ENCODE measurements at places on chromosomes 5 and 9.

- DNase-seq: no peak
Observed at GRCh38 chr5:77181596-77182304, 28.7 kb upstream of the PDE8B start.

GRCh38 chr9:16516891-16517290, 353.6 kb downstream of the BNC2 start:
- DNase-seq: no peak

DNA sequence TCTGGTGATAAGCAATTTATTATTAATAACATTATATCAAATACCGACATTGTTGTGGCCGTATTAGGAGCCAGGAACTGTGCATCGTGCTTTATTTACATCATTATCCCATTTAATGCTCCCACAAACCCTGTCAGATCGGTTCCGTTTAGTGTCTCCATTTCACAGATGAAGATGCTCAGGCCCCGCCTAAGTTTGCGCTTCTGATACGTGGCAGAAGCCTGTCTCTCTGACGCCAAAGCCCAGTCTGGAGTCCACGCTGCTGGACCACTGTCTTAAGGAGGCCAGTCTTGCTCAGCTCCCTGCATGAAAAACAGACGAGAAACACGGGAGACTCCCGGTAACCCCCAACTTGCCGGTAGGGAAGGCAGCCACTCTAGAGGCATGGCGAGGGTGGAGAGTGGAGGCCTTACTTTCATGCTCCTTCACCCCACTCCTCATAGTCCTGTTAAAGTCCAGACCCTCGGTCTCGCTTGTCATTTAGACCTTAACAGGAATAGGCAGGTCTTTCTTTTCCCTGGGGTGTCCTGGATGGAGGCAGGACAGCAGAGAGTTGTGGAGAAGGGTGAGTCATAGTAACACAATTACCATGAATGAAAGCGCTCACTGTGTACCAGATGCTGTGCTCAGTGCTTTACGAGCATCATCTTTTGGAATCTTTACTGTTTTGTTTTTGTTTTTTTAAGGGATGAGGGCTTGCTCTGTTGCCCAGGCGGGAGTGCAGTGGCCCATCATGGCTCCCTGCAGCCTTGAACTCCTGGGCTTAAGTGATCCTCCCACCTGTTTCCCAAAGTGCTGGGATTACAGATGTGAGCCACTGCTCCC, 872 bp downstream of the TXNDC15 start:
- DNase-seq: peak; percentile 3

GRCh38 chr5:109690242-109690974, 681 bp downstream of the MAN2A1 start:
- DNase-seq: peak; percentile 24

GRCh38 chr5:96648593-96648992, 13.6 kb upstream of the CAST start:
- no peak for DNase-seq

- no peak for DNase-seq
Observed at GRCh38 chr5:61245936-61246335, 83.7 kb upstream of the SMIM15 start.

GRCh38 chr9:87875831-87876545, 6.7 kb upstream of the SPATA31E1 start:
- DNase-seq: no peak

GRCh38 chr9:89919171-89919681, 314.4 kb downstream of the GADD45G start:
- DNase-seq: no peak

DNA sequence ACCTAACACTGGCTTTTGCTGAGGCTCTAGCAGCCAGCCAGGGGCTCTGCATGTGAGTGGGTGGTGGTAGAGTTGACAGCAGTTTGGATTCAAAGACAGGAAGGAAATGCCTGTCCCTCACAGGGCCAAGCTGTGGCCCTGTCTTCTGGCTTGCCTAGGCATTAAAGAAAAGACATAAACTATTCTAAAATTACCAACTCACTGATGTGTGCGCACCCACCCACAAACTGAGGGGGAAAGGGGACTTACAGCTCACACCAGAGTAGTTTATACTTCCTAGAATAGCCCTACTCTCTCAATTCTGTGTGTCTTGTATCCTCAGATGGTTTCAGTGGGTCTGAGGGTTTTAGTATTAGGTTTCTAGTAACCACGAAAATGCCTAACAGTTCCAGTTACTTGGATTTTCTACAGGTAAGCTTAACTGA, 18.3 kb upstream of the IL13 start:
- DNase-seq: no peak

- no peak for DNase-seq
Observed at GRCh38 chr5:106675687-106676086, 995.0 kb downstream of the EFNA5 start.

GRCh38 chr9:99962680-99963261, 56.3 kb downstream of the STX17 start:
- DNase-seq: no peak

DNA sequence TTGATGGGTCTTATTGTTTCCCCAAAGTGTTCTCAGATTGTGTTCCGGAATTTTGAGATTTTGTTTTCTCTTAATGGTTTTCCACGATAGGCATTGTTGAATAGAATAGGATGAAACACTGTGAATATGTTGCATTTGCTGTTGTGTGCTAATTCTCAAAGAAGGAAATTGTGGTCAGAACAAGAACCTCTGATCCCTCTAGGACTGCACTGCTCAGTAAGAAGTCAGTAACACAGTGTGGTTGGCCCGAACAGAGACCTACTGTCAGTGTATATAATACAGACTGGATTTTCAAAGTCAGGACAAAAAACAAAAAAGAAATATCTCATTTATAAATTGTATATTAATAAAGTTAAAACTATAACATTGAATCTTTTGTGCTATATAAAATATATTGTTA, 494.8 kb downstream of the MAT2B start:
- DNase-seq: no peak

GRCh38 chr5:143569213-143569701, 165.8 kb upstream of the NR3C1 start:
- no peak for DNase-seq

DNA sequence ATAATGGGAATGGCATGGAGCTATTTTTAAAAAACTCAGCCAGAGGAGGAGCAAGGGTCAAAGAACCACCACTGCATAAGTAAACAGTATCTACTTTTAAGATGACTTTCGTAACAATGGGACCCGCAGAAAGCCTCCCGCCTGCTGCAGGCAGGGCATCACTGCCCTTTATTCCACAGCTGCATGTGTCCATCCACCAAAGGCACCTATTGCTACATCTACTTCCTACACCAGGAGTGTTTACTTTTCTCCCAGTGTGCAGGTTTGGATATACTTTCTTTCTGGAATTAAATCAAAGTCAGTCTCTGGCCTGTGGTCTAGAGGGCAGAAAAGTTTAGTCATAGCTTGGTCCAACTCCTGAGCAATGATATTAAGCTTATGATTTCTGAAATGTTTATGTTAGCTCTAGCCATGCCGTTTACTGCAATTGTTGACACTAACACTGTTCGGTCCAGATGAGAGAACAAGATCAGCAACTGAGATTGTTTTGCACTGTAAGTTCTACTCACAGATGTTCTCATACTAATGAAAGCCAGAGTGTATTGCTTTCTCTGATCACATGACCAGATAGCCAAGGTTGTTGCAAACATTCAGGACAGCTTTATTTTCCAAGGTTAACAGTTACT, 391.5 kb downstream of the FGF10 start:
- DNase-seq: no peak

- DNase-seq: no peak
Observed at GRCh38 chr5:132807163-132807838, 5.8 kb upstream of the SOWAHA start.

DNA sequence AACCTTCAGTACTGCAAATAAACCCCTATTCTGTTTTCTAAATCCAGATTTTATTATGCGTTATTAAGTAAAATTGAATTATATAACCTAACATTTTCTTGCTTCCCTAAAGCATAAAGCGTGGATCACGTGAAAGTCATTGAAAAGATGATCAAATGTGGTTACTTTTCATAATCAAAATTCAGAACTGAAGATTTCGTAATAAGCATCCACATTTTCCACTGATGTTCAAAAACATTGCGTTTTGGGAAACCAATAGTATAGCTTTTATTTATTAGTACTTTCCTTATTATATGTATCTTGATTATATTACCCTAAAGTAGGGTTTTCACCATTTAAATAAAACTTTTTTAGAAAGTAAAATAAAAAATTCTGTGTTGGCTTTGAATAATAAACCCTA, 1.8 kb downstream of the SLF1 start:
- DNase-seq: no peak

DNA sequence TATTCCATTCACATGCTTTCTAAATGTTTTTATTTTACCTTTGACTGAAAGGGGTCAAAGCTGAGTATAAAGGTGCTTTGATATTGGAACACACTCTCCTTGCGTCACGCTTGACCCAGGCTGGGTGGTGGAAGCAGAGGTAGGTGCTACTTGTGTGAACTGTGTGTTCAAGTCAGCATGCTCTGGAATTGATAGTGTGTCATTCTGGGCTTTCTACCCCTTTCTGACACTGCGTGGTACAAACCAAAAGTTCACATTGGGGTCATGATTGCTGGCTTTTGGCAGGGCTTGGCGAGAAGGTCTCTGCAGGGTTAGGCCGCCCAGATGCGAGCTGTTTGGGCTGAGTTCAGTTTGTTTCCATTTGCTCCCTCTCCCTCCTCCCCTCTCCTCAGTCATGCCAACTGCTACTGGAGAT, 131.8 kb downstream of the ADAMTSL1 start:
- no peak for DNase-seq

DNA sequence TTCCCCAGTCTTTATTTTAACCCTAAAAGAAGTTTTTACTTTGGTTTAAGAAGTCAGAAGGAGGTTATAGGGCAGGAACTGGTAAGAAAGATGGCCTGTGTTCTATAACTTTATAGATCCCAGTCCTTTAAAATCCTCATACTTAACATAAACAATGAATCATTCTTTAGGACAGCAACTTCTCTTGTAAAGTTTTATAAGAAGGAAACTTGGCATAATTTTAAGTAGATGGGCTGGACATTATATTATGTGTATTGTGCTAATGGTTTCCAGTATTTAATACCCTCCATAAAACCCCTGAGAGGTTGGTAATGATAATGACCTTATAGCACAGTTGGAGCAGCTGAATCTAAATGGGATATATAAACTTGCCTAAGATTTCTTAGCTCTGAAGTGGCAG, 247.2 kb downstream of the FAM170A start:
- no peak for DNase-seq

DNA sequence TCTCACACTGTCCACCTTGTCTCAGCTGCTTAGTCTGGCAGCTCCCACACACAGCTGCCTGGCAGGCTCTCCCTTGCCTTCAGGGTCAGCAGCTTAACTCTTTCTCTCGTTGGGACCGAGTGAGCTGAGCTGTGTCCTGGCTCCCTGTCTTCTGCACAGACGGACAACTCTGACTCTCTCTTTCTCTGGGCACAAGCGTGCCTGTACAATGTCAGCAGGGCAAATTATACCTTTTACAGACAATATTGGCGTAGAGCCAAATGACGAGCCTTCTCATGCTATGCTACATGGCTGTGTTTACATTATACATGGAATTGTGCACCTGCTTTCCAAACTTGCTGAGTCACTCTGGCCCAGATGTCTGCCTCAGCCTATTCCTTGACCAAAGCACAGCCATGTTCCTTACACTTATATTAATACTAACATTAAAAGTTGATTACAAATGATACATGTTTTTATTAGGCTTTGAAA, 188.6 kb downstream of the CYLC2 start:
- no peak for DNase-seq

DNA sequence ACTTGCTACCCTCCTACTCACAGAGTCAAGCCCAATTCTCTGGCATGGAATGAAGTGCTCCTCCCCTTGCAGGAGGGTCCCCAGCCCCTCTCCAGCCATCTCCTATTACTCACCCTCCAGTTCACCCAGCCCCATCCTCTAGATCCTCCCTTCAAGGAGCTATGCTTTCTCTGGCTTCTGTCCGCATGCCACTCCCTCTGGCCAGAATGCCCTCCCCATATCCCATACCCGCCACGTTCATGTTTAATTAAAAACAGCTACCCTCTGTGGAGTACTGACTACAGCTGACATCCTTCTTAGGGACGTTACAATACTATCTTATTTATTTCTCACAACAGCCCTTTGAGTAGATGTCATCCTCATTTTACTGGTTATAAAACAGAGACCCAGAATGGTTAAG, 3.0 kb downstream of the F2R start:
- DNase-seq: no peak
